Activated gamma-delta T cell treated with Interleukin-2 at 50 U/mL for 16 hours (primary cell): ENCODE measurements at places on chromosomes 16 and 17.
A peak's percentile ranks its signal among the peaks of the same experiment; 100 is the strongest.

- DNase-seq: no peak
Measured at GRCh38 chr17:65194670-65195334, 57.6 kb downstream of the RGS9 start.

DNA sequence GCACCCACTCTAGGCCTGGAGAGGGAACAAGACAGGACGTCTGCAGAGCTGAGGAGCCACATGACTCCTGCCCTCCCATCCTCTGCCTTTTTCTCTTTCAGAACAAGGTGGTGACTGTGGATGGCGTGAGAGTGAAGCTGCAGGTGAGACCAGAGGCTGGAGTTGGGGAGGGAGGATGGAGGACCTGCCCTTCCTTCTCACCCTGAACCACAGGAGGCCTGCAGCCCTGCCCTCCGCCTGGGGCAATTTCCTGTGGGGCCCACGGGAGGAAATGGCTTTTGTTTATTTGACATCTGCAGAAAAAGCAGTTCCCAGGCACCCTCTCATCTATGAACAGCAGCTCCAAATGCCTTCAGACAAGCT, 5.1 kb downstream of the RAB37 start:
- peak; percentile 79 for DNase-seq

DNA sequence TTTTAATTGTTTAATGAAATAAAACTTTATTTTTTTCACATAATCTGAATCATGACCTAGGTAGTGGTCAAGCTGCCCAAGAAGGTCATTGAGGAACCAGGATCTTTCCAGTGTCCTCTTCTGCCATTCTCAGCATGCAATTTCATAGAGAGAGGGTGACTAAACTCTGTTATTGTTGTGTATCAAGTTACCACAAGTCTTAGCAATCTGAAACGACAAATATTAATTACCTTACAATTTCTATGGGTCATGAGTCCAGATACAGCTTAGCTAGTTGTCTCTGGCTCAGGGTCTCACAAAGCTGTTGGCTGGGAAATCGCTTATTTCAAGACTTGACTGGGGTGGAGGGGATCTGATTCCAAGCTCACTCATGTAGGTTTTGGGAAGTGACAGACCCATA, 37.6 kb downstream of the FTO start:
- no peak for DNase-seq

- DNase-seq: no peak
Measured at GRCh38 chr17:73683771-73684170, 39.5 kb upstream of the SDK2 start.

DNA sequence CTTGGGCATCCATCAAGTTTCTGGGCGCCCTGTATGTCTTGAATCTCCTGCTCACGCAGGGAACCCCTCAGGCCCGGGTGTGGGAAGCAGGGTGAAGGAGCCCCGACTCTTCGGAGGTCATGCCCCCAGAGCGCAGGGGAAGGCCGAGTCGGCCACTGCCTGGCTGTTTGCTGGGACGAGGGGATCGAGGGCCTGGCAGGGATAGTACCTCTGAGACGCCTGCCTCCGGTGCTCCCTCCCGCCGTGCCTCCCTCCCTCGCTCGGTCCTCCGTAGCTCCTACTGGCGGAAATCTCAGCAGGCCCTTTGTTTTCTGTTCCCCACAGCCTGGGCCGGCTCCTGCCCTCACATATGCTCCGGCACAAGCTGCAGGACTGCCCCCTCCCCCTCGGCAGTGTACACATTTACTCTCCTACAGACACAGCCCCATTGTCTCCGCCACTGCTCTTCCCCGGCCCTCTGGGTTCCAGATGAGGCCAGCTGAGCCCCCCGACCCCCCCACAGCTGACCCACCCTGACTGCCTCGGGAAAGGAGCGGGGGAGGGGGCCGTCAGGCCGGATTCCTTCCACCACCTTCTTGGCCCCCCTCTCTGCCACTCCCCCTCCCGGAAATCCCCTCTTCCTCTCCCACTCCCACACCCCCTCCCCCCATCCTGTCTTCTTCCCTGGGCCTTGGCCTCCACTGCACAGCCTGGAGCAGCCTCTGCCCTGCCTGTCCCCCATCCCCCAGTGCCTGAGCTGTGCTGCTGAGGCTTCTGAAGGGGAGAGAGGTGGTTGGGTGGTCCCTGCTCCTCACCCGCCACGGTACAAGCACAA, 1.4 kb downstream of the TRAF4 start:
- no peak for DNase-seq

DNA sequence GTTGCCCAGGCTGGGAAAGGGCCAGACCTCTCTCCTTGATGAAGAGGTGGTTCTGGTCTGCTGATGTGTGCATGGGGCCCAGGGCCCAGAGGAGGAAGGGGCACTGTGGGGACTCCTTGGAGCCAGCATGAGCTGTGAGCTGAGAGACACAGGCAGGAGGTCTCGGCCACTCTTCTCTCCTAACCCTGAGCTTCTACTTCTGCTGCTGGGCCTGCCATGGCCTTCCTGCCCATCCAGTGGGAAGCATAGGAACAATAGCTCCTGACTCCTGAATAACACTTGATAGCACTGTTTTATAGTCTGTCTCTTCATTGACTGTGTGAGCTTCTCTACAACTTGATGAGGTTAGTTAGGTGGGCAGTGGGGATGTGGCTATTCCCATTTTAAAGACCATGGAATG, 181.1 kb downstream of the UTP18 start:
- DNase-seq: no peak

- DNase-seq: no peak
Measured at GRCh38 chr17:35542990-35543389, 5.5 kb upstream of the SLFN12L start.

DNA sequence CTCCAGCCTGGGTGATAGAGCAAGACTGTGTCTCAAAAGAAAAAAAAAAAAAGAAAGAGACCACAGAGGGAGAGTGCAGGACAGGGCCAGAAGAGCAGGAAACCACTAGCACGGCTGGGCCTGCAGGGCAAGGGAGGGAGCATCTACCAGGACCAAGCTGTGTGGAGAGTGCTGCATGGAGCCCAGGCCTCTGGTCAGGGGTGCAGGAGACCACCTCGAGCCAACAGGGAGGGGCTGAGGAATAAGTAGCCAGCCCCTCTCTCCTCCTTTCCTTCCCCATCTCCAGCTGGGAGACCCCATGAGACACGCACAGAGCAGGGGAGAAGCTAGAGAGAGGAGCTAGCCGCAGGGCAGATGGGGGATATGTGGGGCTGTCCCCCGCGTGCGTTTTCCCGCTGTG, 67.0 kb upstream of the DNAH17 start:
- DNase-seq: no peak

- no peak for DNase-seq
Measured at GRCh38 chr16:24875466-24875865, 29.7 kb downstream of the SLC5A11 start.

GRCh38 chr17:70945386-70945785, 776.1 kb downstream of the KCNJ2 start:
- DNase-seq: no peak

- no peak for DNase-seq
Measured at GRCh38 chr17:43427362-43428043, 28.7 kb downstream of the ARL4D start.

- no peak for DNase-seq
Measured at GRCh38 chr17:66900126-66901010, 64.1 kb upstream of the CACNG4 start.

GRCh38 chr16:57235128-57236021, 9.7 kb upstream of the ARL2BP start:
- no peak for DNase-seq

GRCh38 chr16:65312071-65312470, 190.2 kb upstream of the CDH11 start:
- DNase-seq: no peak

- no peak for DNase-seq
Measured at GRCh38 chr16:84371553-84371865, 3.2 kb downstream of the ATP2C2 start.

GRCh38 chr16:14302031-14302398, 230.9 kb downstream of the MRTFB start:
- no peak for DNase-seq

- peak; percentile 46 for DNase-seq
Measured at GRCh38 chr17:35432176-35433074, at the start of gene SLFN12. Gene SLFN12 (minus strand): TSS chr17:35432500. CDS start chr17:35423028, 9,472 bp downstream.

DNA sequence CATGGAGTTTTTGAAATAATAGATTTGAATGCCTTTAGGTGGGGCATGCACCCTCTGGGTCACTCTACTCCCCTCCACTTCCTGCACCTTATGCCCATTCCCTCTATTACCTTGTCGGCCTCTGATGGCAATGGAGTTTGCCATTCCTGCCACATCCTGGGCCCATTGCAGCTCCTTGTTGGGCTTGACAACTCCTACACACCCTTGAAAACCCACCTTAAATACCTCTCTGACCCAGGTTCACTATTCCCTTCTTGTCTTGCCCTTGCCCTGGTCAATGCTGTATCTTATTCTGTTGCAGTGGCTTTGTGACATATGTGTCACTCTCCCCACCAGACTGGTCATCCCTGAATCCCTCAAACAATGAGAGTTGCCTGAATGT, 2.4 kb downstream of the CCR7 start:
- DNase-seq: no peak

- DNase-seq: no peak
Measured at GRCh38 chr16:69340095-69340644, 598 bp downstream of the NIP7 start.

DNA sequence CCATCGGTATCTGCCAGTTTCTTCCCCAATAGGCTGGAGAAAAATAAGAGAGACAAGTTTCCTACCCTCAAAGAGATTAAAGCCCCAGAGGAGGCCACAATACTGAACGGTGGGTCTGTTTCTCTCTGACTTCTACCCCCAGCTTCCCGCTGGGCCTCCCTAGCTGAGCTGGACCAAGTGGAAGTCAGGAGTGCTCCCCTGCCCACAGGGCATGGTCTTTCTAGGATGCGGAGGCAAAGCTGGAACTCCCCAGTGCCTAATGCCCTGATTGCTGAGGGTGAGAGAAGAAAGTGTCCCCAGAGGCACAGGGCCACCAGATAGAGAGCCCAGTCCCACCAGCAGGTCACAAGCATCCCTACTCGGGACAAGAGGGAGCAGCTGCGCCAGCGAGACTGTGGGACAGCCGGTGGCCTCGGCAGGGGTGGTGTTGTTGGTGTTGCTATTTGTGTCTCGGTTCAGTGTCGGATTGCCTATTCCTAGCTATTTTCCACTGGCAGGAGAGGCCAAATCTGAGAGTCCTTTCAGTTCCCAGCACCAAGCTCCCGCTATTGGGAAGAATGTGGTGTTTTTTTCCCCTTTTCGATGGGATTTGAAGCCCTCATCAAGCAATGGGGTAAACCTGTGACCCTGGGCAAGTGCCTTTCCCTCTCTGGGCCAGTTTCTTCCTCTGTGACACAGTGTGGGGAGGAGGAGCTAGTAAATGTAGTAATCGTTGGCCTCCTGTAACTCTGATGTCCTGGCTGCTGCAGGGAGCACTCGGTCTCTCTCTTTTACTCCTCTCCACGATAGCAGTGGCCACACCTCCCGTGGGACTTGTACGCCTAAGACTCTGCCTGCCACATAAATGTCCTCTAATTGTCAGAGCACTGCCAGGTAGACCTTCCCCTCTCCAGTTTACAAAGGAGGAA, 22.5 kb upstream of the TBX2 start:
- no peak for DNase-seq

- no peak for DNase-seq
Measured at GRCh38 chr17:70772761-70773160, 603.4 kb downstream of the KCNJ2 start.

GRCh38 chr16:30439720-30440348, 5.8 kb downstream of the SEPHS2 start:
- DNase-seq: no peak

GRCh38 chr17:76726776-76727718, at the start of gene METTL23:
Gene METTL23 (plus strand): TSS chr17:76726839. CDS start chr17:76729711, 2,872 bp downstream.
- peak; percentile 80 for DNase-seq

DNA sequence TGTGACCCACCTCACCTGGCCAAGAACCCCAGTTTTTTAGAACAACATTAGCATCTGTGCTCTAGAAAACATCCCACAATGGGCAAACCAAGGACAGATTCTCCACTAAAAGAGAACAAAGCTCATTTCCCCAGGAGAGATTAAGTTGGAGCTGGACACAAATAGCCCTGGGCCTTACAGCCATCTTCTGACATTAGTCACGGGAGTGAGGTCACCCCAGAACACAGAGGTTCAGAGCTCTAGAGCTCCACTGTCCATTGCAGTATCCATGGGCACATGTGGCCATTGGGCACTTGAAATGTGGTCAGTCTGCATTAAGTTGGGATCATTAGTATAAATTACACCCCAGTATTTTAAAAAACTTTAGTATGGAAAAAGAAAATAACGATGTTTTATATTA, 47.6 kb upstream of the RBBP6 start:
- DNase-seq: no peak

- peak; percentile 14 for DNase-seq
Measured at GRCh38 chr17:31095236-31096105, 694 bp downstream of the NF1 start.

GRCh38 chr17:80311216-80311827, 50.7 kb downstream of the RNF213 start:
- DNase-seq: no peak

GRCh38 chr17:58089111-58089510, 5.9 kb downstream of the DYNLL2 start:
- DNase-seq: no peak

- no peak for DNase-seq
Measured at GRCh38 chr17:45812102-45812501, 28.0 kb downstream of the CRHR1 start.

DNA sequence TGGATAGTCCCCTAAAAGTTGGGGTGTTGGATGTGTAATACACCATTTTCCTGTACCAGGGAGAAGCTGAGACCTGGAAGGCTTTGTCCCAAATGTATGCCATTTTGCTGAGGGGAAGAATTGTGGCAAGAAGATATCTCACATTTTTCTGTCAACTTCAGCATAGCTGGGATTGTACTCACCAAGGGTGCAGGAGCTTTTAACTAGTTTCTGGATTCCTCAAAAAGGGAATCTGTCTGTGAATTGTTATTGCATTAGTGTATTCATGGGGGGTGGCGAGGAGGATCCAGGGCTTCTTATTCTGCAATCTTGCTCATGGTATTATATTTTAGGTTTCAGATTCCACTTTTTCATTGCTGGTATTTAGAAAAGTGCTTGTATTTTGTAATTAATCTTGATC, 208.2 kb upstream of the MYOCD start:
- DNase-seq: no peak

- DNase-seq: no peak
Measured at GRCh38 chr17:49381033-49381432, 19.0 kb upstream of the ZNF652 start.

DNA sequence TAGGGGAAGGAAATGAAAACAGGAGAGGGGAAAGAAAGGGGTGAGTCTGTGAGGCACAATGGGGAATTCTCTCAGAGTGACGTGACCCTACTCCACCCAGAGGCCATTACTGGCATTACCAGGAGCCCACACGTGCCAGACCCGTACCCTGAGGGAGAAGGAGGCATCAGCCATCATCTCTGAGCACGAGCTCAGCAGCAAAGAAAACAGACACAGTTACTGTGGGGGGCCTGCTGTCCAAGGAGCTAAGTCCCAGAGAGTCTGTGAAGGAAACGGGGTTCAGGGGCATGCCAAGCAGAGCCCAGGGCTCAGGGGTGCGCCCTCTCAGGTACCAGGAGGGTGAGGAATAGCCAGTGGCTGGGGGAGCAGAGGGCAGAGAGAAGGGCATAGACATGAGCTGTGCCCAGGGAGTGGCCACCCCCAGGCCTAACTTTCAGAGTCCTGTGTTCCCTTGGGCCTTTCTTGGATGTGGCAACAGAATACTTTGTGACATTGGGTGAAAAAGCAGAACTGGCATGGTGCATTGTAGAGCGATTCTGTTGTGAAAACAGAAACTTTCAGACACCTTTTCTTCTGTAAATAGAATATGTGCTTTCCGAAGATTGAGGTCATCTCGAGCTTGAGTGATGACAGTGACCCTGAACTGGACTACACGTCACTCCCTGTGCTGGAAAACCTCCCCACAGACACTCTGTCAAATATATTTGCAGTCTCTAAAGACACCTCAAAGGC, 11.3 kb downstream of the TAF1C start:
- peak; percentile 34 for DNase-seq
